ENCODE measurements at places on chromosomes 6 and 20. TPM values are rescaled to one million over a fixed set of nuclear protein-coding genes. Genes with fewer than 3 reads are reported as not detected.
A peak's percentile ranks its signal among the peaks of the same experiment; 100 is the strongest.

- H3K4me3 ChIP-seq, result peak overlapping the region; percentile 61
- H3K27ac ChIP-seq, result peak overlapping the region; percentile 98
- DNase-seq, result no peak
- H3K36me3 ChIP-seq, result 0 out of 2 replicates have a peak, but pooled peaks cover 3% of the 10 kb centered on the region
- H3K4me1 ChIP-seq, result peaks cover 37% of the 10 kb centered on the region
Observed at GRCh38 chr6:32177183-32177787, 920 bp upstream of the RNF5 start.

DNA sequence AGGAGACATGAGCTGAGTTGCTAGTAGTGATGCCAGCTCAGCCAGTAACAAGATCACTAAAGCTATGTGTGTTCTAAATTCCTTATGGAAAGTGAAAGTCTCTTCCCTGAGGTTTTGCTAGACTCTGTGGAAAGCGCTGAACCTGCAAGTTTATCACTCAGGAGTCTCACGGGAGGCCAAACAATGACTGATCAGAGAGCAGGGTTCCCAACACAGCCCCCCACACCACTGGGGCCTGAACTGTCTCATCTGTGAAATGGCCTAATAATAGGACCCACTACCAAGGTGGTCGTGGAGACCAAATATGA, 19.9 kb downstream of the ACSS1 start:
- no peaks in the 10 kb centered on the region for H3K36me3 ChIP-seq
- no peak for DNase-seq
- peaks cover 23% of the 10 kb centered on the region for H3K4me1 ChIP-seq
- no peak overlapping the region for H3K4me3 ChIP-seq
- H3K27ac ChIP-seq, result no peak overlapping the region

The USP49 gene
- total RNA-seq, result 5.4 TPM

DNA sequence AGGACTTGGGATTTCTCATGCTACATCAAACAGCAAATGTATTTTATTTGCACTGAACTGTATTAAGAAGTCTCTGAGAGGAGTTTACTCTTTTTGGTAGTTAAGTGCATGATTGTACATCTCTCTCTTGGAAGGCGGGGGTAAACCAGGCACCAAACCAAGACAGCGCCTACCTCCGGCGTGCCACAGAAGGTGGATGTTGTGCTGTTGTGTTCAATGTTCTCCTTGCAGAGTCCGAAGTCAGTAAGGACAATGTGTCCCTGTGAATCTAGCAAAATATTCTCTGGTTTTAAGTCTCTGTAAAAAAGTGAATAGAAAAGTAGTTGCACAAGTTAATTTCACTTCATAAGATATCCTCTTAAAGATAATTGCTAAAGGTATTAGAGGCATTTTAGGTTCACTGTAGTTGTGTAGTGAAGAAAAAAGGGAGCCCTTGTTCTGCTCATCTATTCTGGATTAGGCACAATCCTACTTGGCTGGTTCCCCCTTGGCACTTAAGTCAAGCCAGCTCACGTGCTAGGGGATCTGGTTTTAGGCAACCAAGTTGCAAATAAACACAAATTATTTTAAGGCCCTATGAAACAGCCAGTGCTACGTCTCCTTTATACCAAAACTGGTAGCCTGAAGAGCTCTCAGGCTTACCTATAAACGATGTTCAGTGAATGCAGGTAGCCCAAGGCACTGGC, 119.7 kb upstream of the SLC2A12 start:
- no peak for DNase-seq
- no peaks in the 10 kb centered on the region for H3K36me3 ChIP-seq
- H3K4me1 ChIP-seq, result peaks cover 8% of the 10 kb centered on the region
- H3K4me3 ChIP-seq, result peak overlapping the region; percentile 69

The MEP1A gene
- not detected for total RNA-seq

GRCh38 chr6:124870611-124871459, 91.4 kb upstream of the RNF217 start:
- H3K27me3 ChIP-seq, result no peaks in the 10 kb centered on the region
- no peak overlapping the region for H3K4me3 ChIP-seq
- no peaks in the 10 kb centered on the region for H3K4me1 ChIP-seq
- no peaks in the 10 kb centered on the region for H3K36me3 ChIP-seq
- no peak overlapping the region for H3K27ac ChIP-seq
- peak; percentile 17 for DNase-seq

DNA sequence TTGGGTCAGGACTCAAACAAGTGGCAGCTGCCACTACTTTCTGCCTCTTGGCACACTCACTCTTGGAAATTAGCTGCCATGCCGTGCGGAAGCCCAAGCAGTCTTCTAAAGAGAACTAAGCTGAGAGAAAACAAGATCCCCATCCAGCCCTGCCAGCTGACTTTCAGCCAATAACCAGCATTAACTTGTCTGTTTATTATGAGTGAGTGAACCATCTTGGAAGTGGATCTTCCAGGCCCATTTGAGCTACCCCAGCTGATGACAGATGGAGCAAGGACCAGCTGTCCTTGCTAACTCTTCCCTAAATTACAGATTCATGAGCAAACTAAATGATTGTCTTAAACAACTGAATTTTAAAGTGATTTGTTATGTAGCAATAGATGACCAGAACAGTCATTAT, 73.9 kb upstream of the RBM24 start:
- no peak overlapping the region for H3K27ac ChIP-seq
- H3K4me1 ChIP-seq, result no peaks in the 10 kb centered on the region
- DNase-seq, result no peak
- no peak overlapping the region for H3K4me3 ChIP-seq
- H3K36me3 ChIP-seq, result no peaks in the 10 kb centered on the region
- H3K27me3 ChIP-seq, result no peaks in the 10 kb centered on the region

GRCh38 chr6:7562769-7563168, 21.3 kb downstream of the DSP start:
- DNase-seq, result no peak
- H3K4me1 ChIP-seq, result no peaks in the 10 kb centered on the region
- H3K27ac ChIP-seq, result no peak overlapping the region
- peaks cover 2% of the 10 kb centered on the region for H3K27me3 ChIP-seq
- no peak overlapping the region for H3K4me3 ChIP-seq

GRCh38 chr20:9635750-9636149, 121.4 kb downstream of the LAMP5 start:
- H3K4me3 ChIP-seq, result no peak overlapping the region
- no peak for DNase-seq
- H3K27ac ChIP-seq, result no peak overlapping the region
- H3K4me1 ChIP-seq, result no peaks in the 10 kb centered on the region
- H3K36me3 ChIP-seq, result no peaks in the 10 kb centered on the region
- no peaks in the 10 kb centered on the region for H3K27me3 ChIP-seq

DNA sequence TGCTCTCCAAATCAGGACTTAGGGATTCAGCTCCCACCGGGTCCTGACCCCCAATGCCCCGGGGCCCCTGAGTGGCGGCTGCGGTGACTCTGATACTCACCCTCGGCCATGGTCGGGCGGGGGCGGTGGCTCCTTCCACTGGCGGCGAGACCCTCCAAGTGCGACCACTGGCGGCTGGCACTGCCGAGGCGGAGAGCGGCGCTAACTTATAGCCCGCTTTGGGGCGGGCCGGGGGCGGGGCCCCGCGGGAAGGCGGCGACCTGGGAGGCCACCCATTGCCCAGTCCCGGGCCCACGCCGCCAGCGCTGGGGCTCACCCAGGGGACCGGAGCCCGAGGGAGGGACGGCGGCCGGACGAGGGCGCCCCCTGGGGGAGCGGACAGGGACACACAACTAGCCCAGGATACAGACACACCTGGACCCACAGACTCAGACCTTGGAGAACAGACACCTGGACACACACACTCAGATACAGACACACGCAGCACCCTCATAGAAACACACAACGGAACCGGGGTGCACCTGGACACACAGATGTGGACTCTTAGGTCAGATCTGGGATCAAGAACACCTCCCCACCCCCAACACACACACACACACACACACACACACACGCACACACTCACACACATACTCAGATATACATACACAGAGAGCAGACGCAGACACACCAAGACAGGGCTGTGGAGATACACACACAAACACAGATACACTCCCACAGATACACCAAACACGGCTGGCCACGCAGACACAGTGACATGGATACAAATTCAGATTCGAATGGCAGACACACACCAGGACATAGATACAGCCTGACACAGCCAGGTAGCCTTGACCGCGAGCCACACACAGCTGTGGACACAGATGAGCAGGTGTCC, at the start of gene TGM2:
TSS of gene TGM2 (minus strand) at position 182 of the 877 bp plus-strand sequence. CDS start at position 110, 72 bp downstream.
- H3K27me3 ChIP-seq, result no peaks in the 10 kb centered on the region
- H3K36me3 ChIP-seq, result no peaks in the 10 kb centered on the region
- peak; percentile 52 for DNase-seq
- peak within 1 kb of the TSS; percentile 48 for H3K27ac ChIP-seq
- peaks cover 14% of the 10 kb centered on the region for H3K4me1 ChIP-seq
- H3K4me3 ChIP-seq, result peak within 1 kb of the TSS; percentile 78

The LY6G6C gene
- 0.23 TPM for total RNA-seq

The TBXT gene
- total RNA-seq, result not detected

DNA sequence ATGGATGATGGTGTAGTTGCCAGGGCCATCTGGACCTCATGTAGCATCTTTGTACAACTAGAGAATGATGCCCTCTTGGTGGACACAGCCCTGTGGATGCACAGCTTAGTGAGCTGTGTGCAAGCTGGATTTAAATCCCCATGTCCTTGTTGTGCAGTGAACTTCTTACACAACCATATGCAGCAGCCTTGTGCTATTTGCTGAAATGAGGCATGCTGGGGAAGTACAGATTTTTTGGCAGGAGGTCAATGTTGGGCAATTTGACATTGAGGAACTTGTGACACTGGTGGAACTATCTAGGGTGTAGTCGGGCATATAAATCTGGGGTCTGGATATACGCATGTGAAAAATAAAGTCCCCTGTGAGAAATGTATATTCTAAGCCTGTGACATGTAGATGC, 5.8 kb upstream of the CDC5L start:
- H3K4me3 ChIP-seq, result no peak overlapping the region
- no peak for DNase-seq
- H3K36me3 ChIP-seq, result no peaks in the 10 kb centered on the region
- H3K27me3 ChIP-seq, result no peaks in the 10 kb centered on the region
- H3K27ac ChIP-seq, result no peak overlapping the region

DNA sequence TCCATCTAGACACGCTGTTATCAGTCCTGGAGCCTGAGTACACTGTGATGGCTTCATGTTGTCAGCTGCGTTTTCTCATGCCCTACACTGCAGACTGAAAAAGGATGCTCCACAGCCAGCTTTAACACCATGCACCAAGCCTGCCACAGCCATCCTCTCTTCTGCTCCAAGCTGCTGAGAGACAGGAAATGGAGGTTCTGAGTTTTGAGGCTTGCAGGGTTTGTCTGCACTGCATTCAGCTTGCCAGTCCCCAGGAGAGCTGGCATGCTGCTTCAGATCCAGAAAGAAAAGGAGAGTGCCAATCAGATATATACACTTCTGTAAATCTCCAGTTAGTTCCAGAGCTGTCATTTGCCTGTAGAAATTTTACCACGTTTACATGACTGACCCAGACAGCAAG, 550.7 kb upstream of the FLRT3 start:
- H3K27me3 ChIP-seq, result no peaks in the 10 kb centered on the region
- DNase-seq, result no peak
- H3K4me1 ChIP-seq, result no peaks in the 10 kb centered on the region

GRCh38 chr20:18983796-18984195, 170.2 kb downstream of the SCP2D1 start:
- H3K27ac ChIP-seq, result no peak overlapping the region
- no peaks in the 10 kb centered on the region for H3K4me1 ChIP-seq
- no peak overlapping the region for H3K4me3 ChIP-seq
- H3K27me3 ChIP-seq, result no peaks in the 10 kb centered on the region
- no peaks in the 10 kb centered on the region for H3K36me3 ChIP-seq

The PLA2G7 gene
- 0.41 TPM for total RNA-seq

The PARD6B gene
- 132 TPM for total RNA-seq

DNA sequence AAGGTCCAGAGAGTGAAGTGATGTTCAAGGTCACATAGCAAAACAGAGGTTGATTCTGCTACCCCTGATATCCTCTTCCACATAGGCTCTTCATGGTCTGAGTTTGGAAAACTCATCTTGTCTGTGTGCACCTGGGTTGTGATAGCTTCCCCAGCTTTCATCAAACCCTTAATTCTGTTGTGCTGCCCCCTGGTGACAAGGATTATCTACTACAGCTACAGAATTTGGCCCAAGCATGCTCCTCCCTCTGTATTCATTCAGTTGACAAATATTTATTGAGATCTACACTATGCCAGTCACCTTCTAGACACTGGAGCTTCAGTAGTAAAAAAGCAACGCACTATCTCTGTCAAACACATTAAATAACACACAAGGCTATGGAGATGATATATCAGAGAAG, 50.4 kb downstream of the SMPDL3A start:
- no peak overlapping the region for H3K4me3 ChIP-seq
- no peaks in the 10 kb centered on the region for H3K4me1 ChIP-seq
- H3K27ac ChIP-seq, result no peak overlapping the region
- peak; percentile 55 for DNase-seq

DNA sequence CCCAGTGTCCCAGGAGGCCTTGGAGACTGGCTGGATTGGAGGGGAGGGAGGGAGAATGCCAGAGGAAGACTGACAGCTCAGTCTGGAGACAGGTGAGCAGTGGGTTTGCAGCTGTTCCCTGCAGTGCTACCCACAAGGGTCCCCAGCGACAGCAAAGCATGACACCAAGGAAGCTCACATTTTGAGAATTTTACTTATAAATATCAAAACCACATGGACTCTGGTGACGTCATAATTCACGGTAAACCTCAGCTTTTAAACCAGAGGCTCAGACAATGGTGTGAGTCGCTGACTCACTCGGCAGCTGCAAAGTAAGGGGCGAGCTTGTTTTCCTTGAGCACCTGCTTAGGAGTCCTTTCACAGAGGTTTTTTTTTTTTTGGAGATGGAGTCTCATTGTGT, 65.2 kb downstream of the THBS2 start:
- H3K27ac ChIP-seq, result no peak overlapping the region
- no peak for DNase-seq
- H3K27me3 ChIP-seq, result no peaks in the 10 kb centered on the region
- no peak overlapping the region for H3K4me3 ChIP-seq
- no peaks in the 10 kb centered on the region for H3K4me1 ChIP-seq

DNA sequence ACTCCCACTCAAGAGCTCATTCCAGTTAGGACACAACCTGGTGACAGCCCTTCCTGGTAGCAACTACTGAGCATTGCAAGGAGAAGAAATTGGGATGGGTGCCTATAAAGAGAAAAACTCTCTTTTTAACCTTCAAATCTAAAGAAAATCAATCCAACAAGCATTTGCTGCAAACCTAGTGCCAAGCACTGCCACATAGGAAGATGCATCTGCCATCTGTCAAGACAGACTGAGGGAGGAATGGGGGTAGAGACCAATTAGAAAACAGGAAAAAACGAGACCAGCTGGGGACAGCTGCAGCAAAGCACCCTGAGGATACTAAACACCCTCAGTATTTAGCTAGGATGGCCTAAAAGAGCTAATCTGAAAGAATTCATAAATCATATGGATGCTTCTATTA, 27.9 kb downstream of the HLA-DMB start:
- no peak overlapping the region for H3K4me3 ChIP-seq
- no peaks in the 10 kb centered on the region for H3K36me3 ChIP-seq
- no peak overlapping the region for H3K27ac ChIP-seq
- peaks cover 6% of the 10 kb centered on the region for H3K27me3 ChIP-seq
- no peak for DNase-seq
- H3K4me1 ChIP-seq, result no peaks in the 10 kb centered on the region

Data from Panc1 (cell line).